Lung (tissue), 17 donors: ENCODE measurements at places on chromosomes 6 and 20.

DNA sequence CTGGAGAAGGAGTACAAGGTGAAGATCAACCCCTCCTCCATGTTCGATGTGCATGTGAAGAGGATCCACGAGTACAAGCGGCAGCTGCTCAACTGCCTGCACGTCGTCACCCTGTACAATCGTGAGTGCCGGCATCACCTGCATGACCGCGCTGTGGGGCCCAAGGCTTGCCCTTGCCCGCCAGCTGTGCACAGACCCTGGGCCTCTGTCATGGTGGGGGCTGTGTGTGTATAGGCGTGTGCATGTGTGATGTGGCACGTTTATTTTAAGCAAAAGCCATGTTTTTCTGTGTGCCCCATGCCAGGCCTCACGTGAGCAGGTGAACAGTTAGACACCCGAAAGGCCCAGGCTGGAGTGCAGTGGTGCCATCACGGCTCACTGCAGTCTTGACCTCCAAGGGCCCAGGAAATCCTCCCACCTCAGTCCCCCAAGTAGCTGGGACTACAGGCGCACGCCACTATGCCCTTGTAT lies 36.3 kb downstream of the PYGB start:
- peak; percentile 5 for DNase-seq

DNA sequence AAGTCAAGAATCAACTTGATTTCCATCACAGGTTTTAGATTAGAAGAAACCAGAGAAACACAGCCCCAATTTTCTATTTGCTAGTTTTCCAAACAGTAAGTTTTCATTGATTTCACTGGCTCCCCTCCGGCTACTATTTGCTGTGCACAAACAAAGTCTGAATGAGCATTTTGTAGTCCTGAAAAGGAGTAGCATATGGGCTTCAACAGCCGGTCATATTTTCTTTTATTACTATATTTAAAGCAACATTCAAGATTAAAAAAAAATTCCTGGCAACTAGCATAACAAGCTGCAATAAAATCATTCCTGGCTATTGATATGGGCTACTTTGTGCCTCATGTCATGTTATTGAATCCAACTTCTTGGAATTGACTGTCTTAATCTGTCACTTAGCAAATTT lies 48.3 kb downstream of the CARMIL1 start:
- DNase-seq, result no peak

DNA sequence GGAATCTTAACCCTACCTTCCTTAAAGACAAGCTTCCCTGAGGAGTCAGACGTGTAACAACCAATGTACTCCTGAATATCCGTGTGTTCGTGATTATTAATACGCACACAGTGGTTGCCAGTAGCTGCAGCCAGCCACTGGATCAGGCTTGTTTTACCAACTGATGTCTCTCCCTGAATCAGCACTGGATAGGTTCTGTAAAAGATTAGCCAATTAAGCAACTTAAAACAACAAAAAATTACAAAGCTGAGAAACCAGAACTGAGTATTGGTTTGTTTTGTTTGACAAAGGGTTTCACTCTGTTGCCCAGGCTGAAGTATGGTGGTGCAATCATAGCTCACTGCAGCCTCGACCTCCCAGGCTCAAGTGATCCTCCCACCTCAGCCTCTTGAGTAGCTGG lies 69.3 kb downstream of the MDN1 start:
- DNase-seq, result no peak

DNA sequence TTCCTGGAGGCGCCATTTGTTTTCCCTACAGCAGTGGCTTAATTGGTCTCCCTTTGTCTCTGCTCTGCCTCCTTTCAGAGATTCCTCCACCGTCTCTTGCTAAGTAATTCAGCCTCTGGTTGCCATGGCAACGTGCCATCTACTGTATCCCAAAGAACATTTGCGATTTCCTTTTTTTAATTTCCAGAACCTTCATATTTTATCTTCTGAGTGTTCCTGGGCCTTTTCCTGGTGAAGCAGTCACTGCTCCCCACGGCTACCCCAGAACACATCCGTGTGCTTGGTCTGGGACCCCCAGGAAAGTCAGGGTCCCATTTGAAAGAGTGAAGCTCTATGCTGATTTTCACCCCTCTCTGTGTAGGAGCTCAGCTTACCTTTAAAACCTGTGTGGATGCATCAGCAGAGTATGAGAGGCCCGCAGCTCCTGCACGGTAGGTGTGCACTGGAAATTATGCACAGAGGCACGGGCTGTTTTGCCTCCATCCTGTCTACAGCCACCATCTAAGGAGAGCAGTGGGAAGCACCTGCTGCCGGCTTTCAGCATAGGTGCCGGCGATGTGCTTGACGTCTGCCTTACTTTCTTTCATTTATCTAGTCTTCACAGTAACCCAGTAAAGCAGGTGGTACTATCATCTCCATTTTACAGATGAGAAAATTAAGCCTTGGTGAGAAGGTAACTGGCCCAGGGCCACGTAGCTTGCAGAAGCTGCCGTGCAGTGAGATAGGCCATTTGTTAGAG lies 122.8 kb downstream of the SYCP2 start:
- no peak for DNase-seq

DNA sequence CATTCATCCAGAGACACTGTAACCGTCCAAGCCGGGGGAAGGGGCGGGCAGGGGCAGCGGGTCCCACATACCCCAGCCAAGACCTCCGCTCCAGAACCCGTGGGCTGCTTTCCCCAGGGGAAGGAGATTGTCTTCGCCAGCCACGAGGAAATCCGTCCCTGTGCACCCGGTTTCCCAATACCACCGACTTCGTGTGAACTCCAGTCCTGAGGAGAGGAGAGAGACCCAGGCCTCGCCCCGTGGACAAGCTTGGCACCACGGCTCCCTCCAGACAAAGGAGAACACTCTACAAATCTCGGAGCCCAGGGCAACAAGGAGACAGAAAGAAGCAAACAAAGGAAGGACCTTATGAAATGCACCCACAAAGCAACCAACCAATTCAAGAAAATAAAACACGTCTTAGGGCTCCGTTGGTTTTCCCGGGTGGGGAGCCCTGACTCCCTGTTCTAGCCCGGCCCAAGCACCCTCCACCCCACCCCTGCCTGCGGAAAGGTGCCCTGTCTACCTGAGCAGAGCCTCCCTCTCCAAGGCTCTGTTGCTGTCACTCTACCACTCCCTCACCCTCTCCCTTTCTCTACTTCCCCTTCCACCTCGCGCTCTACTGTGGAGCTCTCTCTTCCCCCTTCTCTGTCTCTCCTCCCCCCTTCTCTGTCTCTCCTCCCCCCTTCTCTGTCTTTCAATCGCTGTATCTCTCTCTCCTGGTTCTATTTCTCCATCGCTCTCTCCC lies 1382.8 kb upstream of the DEFB115 start:
- no peak for DNase-seq

- DNase-seq, result peak; percentile 88
Observed at GRCh38 chr20:60210779-60211617, 252.8 kb downstream of the CDH26 start.

DNA sequence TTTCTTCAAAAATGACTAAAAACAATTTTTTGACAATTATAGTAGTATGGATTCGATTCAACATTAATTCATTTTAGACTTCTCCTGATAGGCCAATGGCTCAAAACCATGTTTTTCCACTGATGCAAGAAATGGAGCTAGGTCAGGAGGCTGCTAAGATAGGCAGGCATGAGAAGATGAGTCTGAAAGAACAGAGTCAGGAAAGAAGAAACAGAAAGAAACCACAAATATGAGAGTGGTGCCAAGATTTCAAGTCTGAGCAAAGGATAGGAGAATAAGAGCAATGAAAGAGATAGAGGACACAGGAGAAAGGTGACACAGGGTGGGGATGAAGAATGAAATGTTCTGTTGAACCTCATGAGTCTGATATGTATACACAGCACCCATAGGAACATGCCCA lies 112.2 kb downstream of the TASP1 start:
- no peak for DNase-seq

DNA sequence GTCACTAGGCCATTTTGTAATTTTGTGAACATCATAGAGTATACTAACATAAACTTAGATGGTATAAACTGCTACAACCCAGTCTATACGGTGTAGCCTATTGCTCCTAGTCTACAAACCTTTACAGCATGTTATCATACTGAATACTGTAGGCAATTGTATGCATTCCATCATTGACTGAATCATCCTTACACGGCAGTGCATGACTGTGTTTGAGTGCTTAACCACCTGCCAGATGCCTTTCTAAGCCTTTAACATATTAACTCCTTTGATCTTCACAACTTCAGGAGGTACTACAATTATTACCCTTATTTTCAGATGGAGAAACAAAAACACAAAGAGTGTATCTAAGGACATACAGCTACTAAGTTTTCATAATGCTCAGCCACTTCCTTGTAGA lies 14.0 kb downstream of the DPPA5 start:
- DNase-seq, result no peak

DNA sequence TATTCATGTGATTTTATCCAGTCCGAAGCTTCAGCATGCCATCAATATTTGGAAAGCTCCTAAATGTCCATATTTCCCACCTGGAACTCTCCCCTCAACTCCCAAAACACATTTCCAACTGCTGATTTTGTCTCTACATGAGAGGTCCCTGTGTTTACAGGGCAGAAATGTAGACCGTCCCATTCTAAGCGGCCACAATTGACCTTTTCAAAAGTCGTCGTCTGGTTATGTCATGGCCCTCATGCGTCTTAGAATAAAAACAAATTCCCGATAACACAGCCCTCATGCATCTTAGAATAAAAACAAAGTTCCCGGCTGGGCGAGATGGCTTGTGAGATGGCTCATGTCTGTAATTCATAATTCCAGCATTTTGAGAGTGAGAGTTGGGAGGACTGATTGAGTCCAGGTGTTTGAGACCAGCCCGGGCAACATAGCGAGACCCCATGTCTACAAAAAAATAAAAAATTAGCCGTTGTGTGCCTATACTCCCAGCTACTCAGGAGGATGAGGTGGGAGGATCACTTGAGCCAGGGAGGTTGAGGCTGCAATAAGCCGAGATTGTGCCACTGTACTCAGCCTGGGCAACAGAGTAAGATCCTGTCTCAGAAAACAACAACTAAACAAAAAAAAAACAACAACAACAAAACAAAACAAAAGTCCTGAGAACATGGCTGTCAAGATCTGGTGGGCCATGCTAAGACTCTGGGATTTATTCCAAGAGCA lies 6.4 kb upstream of the ZNF217 start:
- DNase-seq, result no peak

DNA sequence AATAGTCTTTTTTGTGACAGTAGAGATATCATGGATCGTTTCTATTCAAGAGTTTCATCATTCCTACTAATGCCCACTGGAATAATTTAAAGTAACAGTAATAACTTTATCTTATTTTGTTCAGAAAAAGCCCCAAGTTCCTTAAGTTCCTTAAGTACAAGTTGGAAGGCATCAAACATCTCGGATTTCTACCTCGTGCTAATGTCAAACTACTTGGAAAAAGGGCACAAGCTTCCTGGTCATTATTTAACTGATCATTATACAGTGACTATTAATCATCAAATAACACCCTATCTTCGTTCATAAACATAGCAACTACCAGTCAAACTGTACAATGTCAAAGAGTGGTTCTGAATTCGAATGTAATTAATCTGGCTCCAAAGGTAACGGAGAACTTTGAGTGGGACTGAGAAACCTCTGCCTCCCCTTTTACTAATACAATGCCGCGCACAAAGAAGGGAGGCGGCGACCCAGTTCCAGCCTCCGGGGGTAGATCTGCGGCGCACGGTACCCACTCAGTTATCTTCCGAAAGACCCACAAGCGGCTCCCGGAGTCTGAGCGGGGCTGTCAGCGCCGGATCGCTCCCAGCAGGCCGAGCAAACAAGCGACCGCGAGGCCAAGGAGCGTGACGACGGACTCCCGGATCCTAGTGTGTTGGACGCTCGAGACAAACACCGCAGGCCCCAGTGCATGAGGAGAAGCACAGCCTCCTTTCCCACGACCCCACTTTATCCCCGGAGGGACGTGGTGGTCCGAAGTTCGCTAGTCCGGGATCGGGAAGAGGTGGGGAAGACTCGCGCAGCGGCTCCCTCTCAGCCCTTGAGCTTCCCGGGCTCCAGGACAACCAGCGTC lies 716 bp downstream of the SHPRH start:
- no peak for DNase-seq

DNA sequence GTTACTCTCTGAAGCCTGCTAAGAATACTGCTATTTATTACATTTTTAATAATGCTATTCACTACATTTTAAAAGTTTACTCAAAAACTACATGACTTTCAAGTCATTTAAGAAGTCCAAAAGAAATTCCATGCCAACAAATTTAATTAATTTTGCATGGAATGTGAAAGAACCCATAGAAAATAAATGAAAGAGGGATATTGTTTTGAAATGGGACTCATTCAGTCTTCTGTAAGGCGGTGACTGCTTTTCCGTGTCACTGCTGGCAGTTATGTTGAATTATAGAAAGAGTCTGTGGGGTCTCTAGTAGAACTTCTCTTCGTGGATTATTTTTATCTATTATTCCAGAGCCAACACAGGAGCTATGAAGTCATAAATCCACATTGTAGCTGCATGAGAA lies 211.2 kb downstream of the LAMA2 start:
- no peak for DNase-seq

DNA sequence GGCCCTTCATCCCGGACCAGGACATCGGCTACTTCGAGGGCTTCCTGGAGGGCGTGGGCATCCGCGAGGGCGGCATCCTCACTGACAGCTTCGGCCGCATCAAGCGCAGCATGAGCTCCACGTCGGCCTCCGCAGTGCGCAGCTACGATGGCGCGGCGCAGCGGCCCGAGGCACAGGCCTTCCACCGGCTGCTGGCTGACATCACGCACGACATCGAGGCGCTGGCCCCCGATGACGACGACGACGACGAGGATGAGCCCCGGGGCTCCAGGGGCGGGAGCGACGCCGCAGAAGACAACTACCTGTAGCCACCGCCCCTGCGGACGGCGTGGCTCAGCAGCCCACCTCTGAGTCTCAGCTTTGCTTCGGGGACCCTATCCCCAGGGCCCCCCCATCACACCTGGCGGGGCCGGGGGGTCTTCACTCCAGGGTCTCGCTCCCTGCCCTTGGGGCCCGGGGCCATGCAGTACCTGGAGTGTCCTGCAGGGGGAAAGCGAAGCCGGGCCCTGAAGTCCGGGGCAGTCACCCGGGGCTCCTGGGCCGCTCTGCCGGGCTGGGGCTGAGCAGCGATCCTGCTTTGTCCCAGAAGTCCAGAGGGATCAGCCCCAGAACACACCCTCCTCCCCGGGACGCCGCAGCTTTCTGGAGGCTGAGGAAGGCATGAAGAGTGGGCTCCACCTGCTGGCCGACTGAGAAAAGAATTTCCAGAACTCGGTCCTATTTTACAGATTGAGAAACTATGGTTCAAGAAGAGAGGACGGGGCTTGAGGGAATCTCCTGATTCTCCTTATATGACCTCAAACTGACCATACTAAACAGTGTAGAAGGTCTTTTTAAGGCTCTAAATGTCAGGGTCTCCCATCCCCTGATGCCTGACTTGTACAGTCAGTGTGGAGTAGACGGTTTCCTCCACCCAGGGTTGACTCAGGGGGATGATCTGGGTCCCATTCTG lies 20.8 kb upstream of the HCK start:
- peak; percentile 83 for DNase-seq

GRCh38 chr20:24647713-24648112 lies 178.3 kb downstream of the SYNDIG1 start:
- no peak for DNase-seq

DNA sequence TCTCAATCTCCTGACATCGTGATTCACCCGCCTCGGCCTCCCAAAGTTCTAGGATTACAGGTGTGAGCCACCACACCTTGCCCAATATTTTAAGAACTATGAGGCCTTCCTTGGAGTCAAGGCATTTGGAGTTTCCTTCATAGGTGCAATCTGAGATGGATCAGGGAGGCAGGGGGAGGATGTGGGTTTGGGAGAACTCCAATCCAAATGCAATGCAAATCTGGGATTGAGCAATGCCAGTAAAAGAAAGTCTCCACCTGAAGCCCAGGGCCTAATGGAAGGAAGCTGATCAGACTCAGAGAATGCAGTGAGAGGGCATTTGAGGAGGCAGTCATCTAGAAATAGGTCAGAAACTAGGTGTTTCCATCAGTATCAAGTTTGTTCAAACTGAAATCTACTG lies 21.2 kb downstream of the RSPH3 start:
- no peak for DNase-seq
